ENCODE measurements at places on chromosomes 11 and 22.

- DNase-seq: no peak
Measured at GRCh38 chr11:115739878-115740277, 235.7 kb upstream of the CADM1 start.

- no peak for DNase-seq
Measured at GRCh38 chr11:64597671-64598101, 6.7 kb downstream of the SLC22A12 start.

DNA sequence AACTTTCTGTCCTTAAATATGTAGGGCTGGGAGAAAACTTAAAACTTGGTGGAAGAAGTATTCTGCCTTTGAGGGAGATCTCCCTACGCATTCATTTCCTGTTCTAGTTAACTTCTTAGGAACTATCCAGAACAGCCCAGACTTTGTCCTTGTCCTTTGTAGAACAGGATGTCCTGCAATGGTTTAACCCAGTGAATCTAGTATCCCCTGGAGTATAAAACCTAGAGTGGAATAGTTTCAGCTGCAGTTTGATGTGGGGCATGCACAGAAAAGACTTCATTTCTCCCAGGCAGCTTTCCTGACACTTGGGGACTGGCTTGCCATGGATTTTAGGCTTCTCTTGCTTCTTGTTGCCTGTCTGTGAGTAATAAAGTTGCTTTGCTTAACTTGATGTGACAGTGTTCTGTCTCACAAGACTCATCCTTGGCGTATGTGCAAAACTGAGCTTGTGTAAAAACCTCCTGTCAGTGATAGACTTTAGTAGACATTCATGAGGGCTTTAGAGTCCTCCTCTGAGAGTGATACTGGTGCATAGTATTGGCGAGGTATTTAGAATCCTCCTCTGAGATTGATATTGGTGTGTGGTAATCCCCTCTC, 28.2 kb downstream of the ARHGAP42 start:
- DNase-seq: no peak

DNA sequence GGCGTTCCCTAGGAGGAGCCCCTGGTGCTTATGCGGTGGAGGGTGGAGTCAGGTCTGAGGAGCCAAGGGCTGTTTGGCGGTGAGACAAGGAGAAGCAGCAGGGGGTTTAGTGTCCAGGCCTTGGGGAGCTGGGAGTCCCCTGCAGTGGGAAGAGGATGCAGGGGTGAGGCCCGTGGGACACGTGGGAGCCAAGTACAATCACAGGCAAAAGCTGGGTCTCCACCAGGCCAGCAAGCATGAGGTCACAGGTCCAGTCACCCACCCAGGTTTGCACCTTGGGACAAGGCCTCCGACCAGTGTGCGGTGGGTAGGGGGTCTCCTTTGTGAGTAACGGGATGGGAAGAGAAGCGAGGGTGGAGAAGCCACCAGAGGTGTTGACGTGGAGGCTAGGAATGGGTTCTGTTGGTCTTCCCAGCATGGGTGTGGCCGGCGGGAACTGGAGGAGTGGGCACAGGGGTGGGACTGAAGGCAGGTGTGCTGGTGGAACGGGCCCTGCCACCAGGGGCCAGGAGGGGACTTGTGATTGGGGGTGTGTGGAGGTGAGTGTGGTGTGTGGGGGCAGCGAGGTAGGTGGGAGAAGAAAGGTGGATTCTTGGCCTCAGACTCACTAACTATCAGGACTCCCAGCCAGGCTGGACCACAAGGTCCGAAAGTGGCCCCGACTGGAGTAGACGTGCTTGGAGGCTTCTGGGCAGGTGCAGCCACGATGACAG, 953.6 kb downstream of the TBC1D22A start:
- DNase-seq: no peak
